Activated CD8-positive, alpha-beta memory T cell treated with anti-CD3 and anti-CD28 coated beads for 1 hour (primary cell): ENCODE measurements at places on chromosomes 7 and 10.

DNA sequence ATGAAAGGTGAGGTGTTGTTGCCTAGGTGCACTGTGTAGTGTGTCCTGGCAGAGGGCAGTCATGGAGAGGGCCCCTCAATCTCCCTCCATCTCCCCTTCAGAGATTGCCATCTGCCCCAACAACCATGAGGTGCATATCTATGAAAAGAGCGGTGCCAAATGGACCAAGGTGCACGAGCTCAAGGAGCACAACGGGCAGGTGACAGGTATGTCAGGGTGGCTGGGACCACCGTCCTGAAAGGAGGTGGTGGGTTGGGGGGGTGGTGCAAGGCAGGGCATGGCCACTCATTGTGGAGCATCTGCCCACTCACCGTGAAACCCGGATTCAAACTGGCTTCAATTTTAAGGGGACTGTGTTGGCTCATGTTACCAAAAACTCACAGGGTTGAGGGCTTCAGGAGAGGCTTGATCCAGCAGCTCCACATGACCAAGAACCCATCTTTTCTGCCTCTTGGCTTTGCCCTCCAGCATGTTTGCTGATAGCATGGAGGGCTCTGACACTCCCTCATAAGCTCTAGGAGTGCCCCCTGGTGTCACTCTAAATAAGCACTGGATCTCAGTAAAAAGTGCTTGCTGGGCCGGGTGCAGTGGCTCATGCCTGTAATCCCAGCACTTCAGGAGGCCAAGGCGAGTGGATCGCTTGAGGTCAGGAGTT is 12.2 kb downstream of the ARPC1B start:
- no peak for DNase-seq

DNA sequence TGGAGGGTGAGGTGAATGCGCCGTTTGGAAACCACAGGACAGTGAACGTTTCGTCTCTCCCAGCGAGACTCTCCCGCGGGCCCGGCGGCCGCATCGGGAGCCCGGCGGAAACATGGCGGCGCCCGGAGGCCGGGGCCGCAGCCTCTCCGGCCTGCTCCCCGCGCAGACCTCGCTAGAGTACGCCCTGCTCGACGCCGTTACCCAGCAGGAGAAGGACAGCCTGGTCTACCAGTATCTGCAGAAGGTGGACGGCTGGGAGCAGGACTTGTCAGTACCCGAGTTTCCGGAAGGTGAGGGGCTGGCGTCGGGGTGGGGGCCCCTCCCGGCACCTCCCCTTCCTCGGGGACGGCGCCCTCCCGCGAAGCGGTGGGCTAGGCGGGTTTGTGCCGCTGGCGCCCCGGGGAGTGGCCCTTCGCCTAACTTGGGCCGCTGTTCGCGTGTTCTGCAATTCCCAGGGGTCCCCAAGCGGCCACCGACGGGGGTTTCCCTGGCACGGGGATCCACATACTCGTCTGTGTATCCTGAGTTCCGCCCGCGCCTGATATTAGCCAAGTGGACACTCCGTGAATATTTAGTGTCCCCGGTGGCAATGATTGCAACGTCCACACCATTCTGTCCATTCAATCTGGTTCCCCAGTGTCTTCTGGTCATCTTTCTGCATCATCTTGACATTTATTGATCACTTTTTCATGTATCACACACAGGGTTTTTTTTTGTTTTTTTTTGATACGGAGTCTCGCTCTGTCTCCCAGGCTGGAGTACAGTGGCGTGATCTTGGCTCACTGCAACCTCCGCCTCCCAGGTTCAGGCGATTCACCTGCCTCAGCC is 514 bp downstream of the NHLRC2 start:
- DNase-seq: peak; percentile 19

DNA sequence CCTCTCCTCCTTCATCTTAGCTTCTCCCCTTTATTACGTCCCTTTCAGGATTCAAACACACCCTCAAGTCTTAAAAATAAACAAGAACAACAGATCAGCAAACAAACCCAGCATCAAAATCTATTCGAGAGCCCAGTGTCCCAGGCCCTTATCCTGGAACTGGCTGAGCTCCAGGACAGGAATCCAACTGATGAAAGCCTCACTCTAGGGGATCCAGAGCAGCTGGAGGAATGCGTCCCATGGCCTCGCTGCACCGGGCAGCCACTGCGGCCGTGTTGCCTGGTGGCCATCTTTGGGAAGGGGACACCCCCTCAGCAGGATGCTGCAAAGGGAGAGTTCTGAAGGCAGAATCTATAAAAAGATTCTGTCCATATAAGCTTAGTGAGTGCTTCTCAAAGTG is 156.5 kb upstream of the BMPER start:
- no peak for DNase-seq

GRCh38 chr7:14381306-14381705 is 391.8 kb upstream of the ETV1 start:
- no peak for DNase-seq

- peak; percentile 24 for DNase-seq
Observed at GRCh38 chr7:156892081-156892800, 742 bp downstream of the LMBR1 start.

- no peak for DNase-seq
Observed at GRCh38 chr7:65453341-65454030, 79.8 kb downstream of the ZNF92 start.

GRCh38 chr7:6165521-6166320 is 106.7 kb downstream of the CYTH3 start:
- DNase-seq: no peak

- DNase-seq: no peak
Observed at GRCh38 chr10:72067463-72068125, 20.8 kb downstream of the SPOCK2 start.
